Muscle of back (tissue), 13 donors: ENCODE measurements at places on chromosomes 2 and 18.

- no peak for DNase-seq
These were observed 784.9 kb downstream of the EPHA4 start for GRCh38 chr2:220787251-220787650.

- peak; percentile 90 for DNase-seq
These were observed 82.3 kb downstream of the ANTXR1 start for GRCh38 chr2:69095305-69095704.

DNA sequence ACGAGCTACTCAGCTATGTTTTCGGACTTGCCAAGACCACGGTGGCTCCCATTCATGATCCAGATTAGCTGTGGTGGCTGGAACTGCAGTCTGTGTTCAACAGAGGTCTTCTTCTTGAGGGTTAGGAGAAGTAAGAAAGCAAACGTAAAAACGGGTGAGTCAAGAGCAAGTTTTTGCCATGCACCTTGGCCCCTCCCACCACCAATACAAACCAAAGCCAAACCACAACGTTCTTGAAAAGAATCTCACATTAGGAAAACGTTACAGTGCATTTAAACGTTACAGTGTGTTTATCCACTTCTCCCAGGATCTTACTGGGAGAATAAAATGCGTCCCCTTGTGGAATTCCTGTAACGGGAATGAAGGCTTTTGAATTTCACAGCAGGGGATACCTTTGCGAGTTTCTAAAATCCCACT, 725 bp downstream of the FBXO48 start:
- peak; percentile 16 for DNase-seq

- DNase-seq, result no peak
These were observed 45.3 kb upstream of the SPAG16 start for GRCh38 chr2:213238753-213239495.

DNA sequence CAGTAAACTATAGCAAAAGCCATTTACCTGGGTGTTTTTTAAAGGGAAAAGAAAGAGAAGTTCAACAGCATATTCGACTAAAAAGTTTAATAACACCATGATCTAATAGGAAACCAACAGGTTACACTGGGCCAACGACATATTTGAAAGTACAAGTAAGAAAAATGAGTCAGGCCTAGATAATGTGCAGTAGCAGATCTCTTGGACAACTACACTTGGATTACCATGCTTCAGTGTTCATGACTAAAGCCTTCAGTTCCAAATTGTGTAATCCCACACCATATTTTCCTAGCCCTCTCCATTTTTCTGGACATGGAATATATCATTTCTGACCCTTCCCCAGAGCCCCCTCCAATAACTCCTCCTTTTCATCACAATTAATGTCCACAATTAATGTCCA, 39.1 kb upstream of the FIGN start:
- DNase-seq, result no peak

DNA sequence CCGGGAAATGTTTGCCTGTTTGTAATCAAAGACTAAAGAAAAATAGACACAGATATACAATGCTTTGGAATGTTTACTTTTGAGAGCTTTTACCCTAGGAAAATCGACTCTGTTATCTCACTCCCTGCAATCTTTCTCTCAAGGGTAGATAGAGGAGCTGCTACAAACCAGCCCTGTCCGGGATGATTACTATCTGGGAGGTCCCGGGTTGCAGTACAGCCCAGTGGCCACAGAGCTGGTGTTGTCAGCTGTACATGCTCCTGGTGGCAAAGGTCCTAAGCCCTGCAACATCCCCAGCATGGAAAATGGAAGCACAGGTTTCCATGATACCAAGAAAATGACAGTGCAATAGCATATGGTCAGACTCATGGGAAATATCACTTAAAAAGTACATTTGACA, 570.5 kb upstream of the SOX11 start:
- DNase-seq, result no peak

- DNase-seq, result no peak
These were observed 768 bp upstream of the CYBRD1 start for GRCh38 chr2:171521361-171522051.

DNA sequence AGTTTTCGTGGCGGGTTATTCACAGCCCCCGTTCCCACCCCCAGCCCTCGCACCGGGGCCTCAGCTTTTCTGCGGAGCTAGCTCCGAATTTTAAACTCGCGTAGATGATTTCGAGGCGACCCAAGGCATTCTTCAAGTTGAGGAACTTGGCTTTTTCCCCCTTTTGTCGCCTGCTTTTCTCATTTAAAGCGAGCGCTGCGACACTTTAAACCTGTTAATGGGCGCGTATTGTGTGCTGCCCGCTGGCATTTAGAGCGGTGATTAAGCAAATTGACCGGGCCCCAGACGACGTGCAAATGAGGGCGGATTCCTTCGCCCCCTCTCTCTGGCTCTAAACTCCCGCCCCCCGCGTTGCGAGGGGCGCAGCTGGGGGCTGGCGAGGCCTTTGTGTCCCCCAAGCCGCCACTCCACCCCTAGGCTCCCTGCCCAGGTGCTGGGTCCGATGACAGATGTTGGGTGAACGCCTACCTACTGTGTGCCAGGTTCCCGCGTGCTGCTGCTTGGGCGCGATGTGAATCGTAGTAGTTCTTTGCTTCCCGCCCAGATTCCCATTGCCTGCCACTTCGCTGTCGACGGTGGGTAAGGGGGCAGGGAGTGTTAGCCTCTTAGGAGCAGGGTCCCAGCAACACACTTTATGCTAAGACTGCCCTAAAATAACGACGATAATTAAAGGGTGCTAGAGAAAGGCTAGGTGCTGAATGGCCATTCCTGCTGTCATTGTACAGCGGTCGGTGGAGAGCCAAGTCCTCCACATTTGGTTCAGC, 1.9 kb downstream of the TCF7L1 start:
- no peak for DNase-seq

- no peak for DNase-seq
These were observed 27.2 kb upstream of the CYTIP start for GRCh38 chr2:157471078-157471477.

- no peak for DNase-seq
These were observed 93.2 kb downstream of the DHRS9 start for GRCh38 chr2:169162613-169163012.

- DNase-seq, result no peak
These were observed 7.5 kb downstream of the TTC32 start for GRCh38 chr2:19894134-19894792.

- DNase-seq, result no peak
These were observed 182.5 kb downstream of the TNS1 start for GRCh38 chr2:217820091-217820819.

- DNase-seq, result no peak
These were observed 241.1 kb downstream of the BCL2 start for GRCh38 chr18:63078471-63078870.

GRCh38 chr2:189424961-189425360, 16.3 kb upstream of the WDR75 start:
- DNase-seq, result no peak

DNA sequence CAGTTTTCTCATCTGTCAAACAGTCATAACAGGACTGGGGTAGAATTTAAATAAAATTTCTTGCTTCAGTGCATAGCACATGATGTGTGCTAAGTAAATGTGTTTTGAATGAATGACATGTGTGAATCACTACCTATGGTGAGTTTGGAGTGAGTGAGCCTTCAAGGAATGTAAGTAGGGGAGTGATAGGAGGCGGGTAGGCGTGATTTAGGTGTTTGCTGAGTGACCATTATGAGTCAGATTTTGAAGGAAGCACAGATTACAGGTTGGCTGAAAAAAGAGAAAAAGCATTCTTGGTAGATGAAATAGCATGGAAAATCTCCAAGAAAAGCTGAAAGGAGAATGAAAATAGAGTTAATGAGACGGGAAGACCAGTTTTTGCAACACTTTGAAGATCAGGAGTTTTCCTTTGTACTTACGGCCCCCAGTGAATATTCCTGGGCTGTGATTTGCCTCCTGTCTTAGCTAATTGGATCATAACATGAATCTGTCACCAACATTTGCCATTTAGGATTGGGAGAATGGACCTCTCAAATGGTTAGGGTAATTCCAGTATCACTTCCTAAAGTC, 136.9 kb upstream of the GATA6 start:
- no peak for DNase-seq

- no peak for DNase-seq
These were observed 236.1 kb downstream of the CDH20 start for GRCh38 chr18:61569176-61569892.

DNA sequence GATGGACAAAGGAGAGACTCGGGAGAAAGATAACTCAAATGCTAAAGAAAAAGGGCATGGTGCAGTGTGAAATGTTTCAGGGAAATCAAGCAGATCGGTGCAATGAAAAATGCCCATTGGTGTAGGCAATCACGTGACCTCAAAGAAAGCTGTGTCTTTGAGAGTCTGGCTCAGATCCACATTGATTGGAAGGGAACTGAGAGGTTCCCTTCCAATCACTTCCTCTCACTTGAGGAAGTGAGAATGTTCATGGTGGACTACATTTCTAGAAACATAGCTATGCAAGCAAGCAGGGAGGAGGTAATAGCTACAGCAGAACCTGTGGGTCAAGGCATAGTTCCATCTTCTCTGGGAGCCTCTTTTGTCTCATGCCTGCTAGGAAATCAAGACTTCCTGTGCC, 187.4 kb downstream of the LPIN1 start:
- no peak for DNase-seq
